ENCODE measurements at places on chromosomes 1 and 21.
A peak's percentile ranks its signal among the peaks of the same experiment; 100 is the strongest.

GRCh38 chr1:151729157-151729965, 8.0 kb downstream of the RIIAD1 start:
- no peak for DNase-seq

DNA sequence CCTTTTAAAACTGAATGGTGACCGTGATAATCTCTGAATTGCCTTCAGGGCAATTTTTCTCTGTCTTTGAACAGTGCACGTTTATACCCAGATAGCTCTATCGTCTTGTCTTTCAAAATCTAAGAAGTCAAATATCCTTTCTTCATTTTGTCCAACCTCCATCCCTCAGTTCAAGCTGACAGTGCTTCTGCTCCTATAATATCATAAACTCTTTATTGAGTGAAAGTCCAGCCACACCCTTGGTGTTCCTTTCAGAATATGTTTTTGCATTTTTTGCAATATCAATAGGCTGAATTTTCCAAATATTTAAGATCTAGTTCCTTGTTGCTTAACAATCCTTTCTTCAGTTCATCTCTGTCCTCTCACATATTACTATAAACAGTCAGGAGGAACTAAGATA, 35.1 kb upstream of the FRRS1 start:
- no peak for DNase-seq

DNA sequence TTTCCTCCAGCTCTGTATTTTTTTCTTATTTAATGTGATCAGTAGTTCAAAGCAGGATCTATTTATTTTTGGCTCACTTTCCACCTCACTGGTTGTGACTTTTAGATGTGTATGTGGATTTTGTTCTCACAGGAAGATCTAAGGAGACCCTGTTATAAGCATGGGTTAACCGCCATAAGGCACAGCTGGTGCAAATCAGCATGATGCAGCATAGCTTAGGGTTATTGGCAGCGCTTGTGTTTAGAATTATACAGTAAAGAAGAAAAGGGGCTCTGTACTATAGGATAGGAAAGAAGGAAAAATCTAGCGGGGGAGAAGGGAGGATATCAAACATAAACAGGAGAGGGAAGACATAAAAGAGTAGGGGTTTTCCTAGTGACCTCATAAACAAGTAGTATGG, 26.9 kb upstream of the RGL1 start:
- DNase-seq, result no peak

DNA sequence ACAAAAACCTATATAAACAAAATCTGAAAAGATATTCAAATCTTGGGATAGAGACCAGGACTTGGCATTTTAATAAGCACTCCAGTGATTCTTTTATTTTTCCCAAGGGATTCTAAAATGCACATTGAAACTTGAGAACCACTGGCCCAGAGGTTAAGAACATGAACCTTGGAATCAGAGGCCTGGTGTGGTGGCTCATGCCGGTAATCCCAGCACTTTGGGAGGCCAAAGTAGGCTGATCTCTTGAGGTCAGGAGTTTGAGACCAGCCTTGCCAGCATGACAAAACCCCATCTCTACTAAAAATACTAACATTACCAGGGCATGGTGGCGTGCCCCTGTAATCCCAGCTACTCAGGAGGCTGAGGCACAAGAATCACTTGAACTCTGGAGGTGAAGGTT, 12.9 kb upstream of the CEP85 start:
- no peak for DNase-seq

- DNase-seq, result peak; percentile 46
Measured at GRCh38 chr1:171213559-171214454, 28.7 kb downstream of the FMO2 start.

DNA sequence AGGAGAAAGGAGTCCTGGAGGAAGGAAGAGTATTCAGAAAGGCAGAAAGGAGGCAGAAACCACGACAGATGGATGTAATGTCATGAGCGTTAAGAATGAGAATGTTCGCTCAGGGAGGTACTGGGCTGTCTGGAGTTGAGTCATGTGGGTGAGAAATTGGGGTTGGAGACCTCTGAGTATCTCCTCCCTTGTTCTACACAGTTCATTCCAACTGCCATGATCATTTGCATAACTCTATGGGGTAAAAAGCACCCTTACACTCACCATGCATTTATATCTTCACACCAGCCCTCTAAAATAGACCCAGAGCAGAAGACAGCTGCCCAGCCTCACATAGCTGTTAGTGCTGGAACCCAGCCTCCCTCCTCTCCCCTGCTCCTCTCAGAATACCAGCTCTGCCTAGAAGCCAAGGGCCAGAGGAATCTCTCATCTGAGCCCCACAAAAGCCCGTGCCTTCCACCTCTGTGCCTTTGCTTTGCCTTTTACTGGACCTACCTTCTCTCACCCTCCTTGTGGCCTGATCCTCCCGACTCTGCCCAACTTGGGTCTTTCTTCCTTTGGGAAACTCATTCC, 85.2 kb downstream of the BEND5 start:
- DNase-seq, result no peak

DNA sequence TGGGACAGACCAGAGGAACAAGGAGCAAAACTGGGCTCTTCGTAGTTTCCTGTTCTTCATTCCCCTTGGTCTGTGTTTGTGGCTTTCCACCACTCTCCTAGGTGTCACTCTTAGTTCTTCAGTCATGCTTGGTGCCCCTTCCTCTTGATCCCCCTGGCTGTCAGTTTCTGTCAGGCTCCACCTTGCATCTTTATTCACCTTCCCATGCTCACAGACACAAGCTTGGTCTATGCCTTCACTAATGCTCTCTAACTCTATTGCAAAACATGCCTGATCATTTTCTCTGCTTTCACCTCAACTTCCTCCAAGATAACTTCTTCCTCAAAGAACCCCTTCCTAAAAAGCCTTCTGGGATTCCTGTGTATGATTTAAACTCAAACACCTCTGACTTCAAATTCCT, 122.9 kb downstream of the GLUL start:
- no peak for DNase-seq
